Activated CD4-positive, alpha-beta T cell treated with anti-CD3 and anti-CD28 coated beads for 36 hours (primary cell): ENCODE measurements at places on chromosomes 5 and 9. TPM values are rescaled to one million over a fixed set of nuclear protein-coding genes. Genes with fewer than 3 reads are reported as not detected.

Gene TMEM171
- total RNA-seq: not detected

Gene HRCT1
- total RNA-seq: not detected

Gene NUDCD2
- total RNA-seq: 51.3 TPM

Gene PTGS1
- not detected for total RNA-seq

Gene FCN2
- not detected for total RNA-seq

Gene IFNA21
- total RNA-seq: not detected

Gene ADAMTSL1
- not detected for total RNA-seq

Gene CNTNAP3B
- total RNA-seq: not detected

Gene GNA14
- total RNA-seq: 0.11 TPM

Gene DMRT3
- total RNA-seq: not detected

Gene MEGF10
- not detected for total RNA-seq

Gene DAPK1
- total RNA-seq: 3.9 TPM

Gene FOXE1
- 0.07 TPM for total RNA-seq

Gene PCDHGB5
- total RNA-seq: 0.05 TPM

Gene TYRP1
- total RNA-seq: not detected

Gene PIP5K1B
- 1.6 TPM for total RNA-seq

Gene GFM2
- 34.7 TPM for total RNA-seq

Gene NEURL1B
- total RNA-seq: 0.19 TPM

Gene RXFP3
- not detected for total RNA-seq

Gene IRX1
- total RNA-seq: not detected

Gene ANKDD1B
- total RNA-seq: not detected

Gene HTR4
- not detected for total RNA-seq

Gene APC
- 22.3 TPM for total RNA-seq

Gene OR1Q1
- not detected for total RNA-seq

Gene BARHL1
- not detected for total RNA-seq

Gene PRLR
- total RNA-seq: not detected

Gene ITK
- 249 TPM for total RNA-seq

Gene ERMP1
- 13.9 TPM for total RNA-seq

Gene CDC14B
- total RNA-seq: 1.5 TPM

Gene CCDC180
- 0.90 TPM for total RNA-seq

Gene ADGRD2
- not detected for total RNA-seq

Gene GPR151
- not detected for total RNA-seq

Gene TMEM252
- not detected for total RNA-seq

Gene SH3TC2
- not detected for total RNA-seq

Gene SHOC1
- total RNA-seq: not detected

Gene IGFBPL1
- 0.21 TPM for total RNA-seq

Gene LCN2
- total RNA-seq: not detected

Gene FBP1
- 0.47 TPM for total RNA-seq

Gene ATP10B
- not detected for total RNA-seq

Gene CCL19
- 0.66 TPM for total RNA-seq

Gene SHISAL2B
- total RNA-seq: not detected

Gene SPINK1
- not detected for total RNA-seq

Gene LRRC19
- not detected for total RNA-seq

Gene TRIM36
- 0.11 TPM for total RNA-seq

Gene FOXD4L5
- not detected for total RNA-seq

Gene C5orf58
- not detected for total RNA-seq

Gene PAM
- 54.0 TPM for total RNA-seq

Gene WDR38
- total RNA-seq: not detected
